ENCODE measurements at places on chromosomes 1 and 21.

DNA sequence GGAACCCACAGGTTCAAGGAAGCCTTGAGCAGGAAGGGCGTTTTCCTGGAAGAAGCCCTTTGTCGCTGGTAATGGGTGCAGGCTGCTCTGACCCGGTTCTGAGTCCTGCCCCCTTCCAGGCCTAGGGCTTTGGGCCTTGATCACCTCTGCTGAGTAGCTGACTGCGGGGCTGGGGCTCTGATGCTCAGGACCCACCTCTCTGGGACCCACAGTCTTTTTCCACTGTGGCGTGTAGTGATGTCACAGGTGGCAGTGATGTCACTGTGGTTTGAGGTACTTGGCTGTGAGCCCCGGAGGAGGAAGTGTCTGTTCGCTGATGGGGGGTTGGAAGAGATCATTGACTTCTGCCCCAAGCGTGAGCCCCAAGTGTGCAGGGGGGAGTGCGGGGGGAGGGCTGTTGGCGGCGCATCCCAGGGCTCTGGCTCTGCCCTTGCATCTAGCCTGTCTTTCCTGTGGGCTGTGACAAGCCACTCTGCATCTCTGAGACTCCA lies 6.9 kb downstream of the TNFRSF1B start:
- DNase-seq, result no peak

DNA sequence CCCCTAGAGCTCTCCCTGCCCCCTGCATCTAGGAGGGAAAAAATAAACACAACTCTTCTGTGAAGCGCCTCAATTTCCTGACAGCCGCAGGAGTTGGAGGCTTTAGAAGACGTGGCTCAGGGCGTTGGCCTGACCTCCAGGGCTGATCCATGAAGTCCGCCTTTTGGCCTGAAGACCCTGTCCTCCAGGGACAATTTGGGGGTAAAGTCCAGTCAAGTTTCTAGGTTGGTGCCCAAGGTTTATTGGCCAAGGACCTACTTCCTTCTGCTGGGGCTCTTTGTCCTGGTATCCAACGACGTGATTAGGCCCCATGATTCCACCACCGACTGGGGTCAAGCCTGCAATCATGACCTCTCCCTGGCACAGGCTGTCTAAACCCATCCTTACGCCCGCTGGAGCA lies 54.9 kb downstream of the PTPRF start:
- DNase-seq, result no peak

- no peak for DNase-seq
These were observed 603.2 kb downstream of the SMYD3 start for GRCh38 chr1:245903851-245904250.

- DNase-seq, result no peak
These were observed 83.4 kb downstream of the VPS26C start for GRCh38 chr21:37183749-37184148.

DNA sequence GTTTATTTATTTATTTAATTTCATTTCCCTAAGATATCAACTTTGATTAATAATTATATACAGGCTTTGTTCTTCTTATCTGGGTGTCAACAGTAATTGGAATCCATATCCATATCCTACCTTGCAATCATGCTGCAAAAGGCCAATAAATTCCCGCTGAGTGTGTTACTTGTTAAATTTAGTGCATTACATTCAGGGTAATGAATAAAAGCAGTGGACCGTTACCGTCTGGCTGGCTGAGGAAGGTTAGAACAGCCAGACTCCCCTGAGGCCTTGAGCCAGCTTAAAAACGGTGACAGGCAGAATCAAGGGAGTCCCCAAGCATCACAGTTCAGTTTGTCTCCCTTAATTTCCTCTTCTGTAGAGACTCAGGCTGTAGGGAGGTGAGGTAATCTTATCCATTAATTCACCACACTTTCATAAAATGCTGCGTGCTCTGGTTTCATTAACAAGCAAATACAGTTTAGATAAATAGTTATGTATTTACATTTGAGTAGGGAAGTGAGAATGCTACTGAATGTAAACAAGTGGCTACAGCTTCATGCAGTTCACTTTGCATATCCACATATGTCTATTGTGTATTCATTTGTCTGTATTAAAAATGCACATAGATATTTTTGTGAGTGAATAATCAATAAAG lies 888.2 kb upstream of the CXADR start:
- DNase-seq, result no peak

DNA sequence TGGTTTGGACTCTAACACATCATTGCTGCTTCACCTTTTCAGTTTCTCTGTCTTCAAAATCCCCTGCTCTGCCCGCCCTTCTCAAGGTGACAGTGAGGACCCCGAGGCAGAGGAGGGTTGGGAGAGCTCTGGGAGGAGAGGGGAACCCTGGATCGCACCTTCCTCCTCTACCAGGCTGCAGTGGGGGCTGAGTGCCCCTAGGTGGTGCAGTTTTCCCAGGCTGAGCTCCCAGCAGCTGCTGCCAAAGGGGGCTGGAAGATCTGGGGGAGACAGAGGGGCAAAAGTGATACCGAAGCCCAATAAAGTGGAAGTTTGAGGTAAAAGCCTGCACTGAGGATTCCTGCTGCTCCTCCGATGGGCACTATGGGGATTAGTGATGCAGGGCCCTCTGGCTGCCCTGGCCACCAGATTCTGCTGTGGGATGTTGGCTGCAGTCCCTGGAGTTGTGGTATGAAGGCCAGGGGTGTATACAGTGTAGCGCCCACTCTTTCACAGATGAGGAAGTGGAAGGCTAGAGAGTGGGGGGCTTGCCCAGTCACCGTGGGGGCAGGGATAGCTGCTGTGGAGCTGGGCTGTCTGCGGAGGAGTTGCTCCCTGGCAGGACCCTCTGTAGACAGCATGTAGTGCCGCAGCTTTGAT lies 40.7 kb upstream of the SCMH1 start:
- DNase-seq, result peak; percentile 22

DNA sequence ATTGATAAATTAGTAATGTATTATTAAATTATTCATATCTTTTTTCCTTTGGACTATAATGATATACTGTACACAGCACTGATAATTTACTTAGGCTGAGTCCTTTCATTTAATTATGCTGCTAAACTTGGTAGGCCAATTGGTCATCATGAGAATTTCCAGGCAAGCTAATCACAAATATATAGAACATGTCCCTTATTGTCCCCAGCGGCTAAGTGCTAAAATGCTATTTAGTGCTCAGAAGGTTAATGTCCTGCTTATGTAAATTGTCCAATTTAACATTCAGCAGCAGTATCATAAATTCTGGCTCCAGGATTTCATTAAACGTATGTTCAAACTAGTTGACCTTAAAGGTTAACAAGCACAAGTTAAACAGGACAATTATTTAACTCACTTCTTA lies 30.0 kb upstream of the RRP15 start:
- DNase-seq, result no peak

DNA sequence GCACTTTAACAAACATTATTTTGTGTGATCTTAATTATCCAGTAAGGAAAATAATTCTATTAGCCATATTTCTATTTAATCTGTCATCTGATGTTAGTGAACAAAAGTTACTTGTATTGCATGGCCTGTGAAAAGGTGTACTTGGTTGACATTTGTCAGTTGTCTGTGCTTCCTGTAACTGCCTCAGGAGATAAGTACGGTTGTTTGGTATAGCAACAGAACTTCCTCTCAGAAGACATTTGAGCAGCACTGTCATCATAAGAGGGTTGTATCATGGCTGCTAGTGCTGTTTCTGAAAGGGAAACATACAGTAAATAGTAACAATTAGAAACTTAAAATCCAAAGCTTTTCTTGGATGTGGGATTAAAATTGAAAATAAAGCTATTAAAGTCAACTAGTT lies 3.4 kb downstream of the BLZF1 start:
- DNase-seq, result no peak

DNA sequence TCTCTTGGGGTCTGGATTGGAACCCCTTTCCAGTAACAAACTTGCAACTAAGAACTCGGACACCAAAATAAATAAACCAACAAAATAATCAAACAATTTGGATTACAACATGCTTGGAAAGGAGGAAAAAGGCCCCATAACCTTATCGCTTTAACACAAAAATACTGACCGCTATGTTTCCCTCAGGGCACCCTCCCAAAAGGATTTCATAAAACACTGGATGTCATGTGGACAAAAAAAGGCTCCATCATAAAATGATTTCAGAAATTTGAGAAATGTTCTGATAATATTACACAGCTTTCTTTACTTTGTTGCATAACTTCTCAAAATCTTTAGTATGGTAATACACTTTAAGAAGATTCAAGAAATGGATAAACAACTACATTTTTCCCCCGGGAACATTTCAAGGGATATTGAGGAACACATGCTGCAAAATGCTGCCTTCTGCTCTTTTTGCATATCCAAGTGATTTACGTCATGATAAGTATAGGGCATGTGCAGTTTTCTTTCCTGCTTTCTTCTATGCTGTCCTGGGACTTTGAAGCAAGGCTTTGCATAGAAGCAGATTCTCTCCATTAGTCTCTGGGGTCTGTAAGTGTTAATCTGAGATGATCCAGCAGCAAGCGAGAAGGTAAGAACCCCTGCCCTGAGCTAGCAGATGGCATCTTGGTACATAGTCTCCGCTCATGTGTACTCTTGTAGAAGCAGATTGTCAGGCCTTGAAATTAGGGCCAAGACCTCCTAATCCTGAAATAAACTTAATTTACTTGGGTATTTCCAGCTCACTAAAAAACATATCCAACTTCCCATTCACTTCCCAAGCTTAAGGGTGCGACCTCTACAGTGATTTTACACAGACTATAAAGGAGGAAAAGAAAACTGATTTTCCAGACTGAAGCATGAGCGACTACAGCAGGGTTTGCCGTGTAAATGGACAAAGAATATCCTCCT lies 85.5 kb upstream of the KIAA0040 start:
- no peak for DNase-seq

DNA sequence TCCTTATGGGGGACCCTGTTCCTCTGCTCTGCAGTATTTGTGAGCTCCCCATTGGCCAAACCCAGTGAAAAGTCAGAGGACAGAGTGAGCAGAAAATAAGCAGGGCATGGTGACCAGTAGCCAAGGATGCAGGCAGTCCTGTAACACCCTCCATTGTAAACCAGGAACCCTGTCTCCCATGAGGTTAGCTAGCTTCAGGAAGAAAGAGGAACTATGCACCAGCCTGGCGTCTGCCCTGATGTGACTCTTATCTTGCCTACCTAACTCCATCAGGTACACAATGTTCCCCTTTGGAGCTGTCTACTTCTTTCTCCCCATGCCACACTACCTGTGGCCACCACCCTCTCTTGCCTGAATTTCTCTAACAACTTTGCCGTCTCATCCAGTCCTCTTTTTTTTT lies 119.2 kb downstream of the LRIG2 start:
- no peak for DNase-seq

DNA sequence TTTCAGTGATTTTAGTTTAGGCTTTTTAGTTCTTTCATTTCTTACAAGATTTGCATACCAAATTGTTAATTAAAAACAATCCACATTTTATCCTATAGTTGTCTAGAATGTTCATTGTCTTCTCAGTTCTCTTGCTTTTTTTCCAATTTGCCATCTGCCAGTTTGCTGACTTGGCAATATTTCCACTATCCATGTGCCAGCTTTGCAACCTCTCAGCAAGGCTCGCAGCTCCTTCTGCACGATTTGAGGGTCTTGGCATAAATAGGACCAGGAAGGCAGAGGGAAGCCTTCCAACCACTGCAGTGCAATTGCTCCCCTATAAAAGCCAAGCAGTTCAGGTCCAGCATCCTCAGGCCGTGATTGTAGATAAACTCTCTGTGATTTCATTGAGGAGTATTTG lies 306.8 kb upstream of the FMN2 start:
- no peak for DNase-seq

DNA sequence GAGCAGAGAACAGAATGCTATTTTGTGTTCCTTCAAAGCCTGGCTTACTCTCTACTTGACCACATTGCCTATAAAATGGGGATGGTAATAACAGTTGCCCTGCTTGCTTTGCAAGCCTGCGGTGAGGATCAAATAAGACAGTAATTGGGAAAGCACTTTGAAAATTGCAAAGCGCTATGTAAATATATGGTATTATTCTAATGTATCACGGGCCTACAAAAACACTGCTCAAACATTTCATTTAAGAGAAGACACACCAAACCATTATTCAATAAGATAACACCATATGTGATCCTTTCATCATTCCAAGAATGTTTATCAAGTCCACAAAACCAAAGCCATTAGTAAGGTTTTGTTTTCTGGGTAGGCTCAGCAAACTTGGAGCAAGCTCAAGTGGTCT lies 208.4 kb downstream of the ROR1 start:
- no peak for DNase-seq

DNA sequence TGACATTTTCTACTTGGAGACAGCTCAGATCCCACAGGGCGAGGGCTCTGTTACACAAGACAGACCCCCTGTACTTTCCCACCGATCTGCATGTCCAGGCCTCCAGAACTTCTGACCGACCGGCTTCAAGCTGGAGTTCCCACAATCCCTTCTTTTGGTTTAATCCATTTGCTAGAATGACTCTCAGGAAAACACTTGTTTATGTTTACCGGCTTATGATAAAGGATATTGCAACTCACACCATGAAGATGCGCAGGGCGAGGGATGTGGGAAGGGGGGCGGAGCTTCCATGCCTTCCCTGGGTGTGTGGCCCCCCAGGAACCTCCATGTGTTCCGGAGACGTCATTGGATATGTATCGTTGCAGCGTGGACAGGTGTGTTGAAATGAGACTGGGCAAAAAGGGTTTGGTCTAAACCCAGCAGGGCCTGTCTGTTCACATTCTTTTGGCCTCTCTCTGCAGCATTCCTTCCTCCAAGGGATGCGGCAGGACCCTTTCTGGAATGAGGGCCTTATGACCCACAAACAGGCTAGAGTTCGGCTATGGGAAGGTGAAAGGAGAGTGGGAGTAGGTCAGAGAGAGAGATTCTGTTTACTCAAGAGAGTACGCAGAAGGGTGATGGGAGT lies 7.5 kb upstream of the IGSF5 start:
- no peak for DNase-seq

DNA sequence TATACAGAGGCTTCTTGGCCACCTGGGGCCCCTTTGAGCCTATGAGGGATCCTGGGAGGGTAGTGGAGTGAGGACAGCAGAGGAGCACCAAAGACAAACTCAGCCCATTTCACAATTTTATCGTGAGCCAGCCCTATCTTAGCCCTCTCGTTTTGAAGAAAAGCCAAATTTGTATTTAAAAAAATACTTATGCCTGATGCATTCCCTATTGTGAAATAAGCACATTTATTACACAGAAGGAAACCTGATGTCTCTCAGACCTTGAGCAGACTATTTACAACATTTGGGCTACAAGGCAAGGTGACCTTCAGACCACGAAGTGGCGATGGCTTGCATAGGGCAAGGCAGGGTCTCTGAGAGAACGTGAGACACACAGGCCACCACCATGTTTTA lies 41.3 kb upstream of the H6PD start:
- DNase-seq, result no peak

GRCh38 chr1:234125283-234125682 lies 220.8 kb downstream of the SLC35F3 start:
- DNase-seq, result peak; percentile 29

- no peak for DNase-seq
These were observed 6.7 kb upstream of the SLC9A1 start for GRCh38 chr1:27161594-27161993.
